ENCODE measurements at places on chromosomes 6 and 20.
A peak's percentile ranks its signal among the peaks of the same experiment; 100 is the strongest.

- DNase-seq: no peak
These were observed 68.9 kb downstream of the TBC1D7 start for GRCh38 chr6:13259393-13259792.

- DNase-seq: no peak
These were observed 59.1 kb downstream of the FOXA2 start for GRCh38 chr20:22525069-22525820.

GRCh38 chr6:28940294-28940857 lies 16.6 kb upstream of the TRIM27 start:
- DNase-seq: no peak

- DNase-seq: no peak
These were observed 107.4 kb downstream of the SCML4 start for GRCh38 chr6:107716688-107717089.

GRCh38 chr6:140844167-140844566 lies 1288.6 kb upstream of the GJE1 start:
- no peak for DNase-seq

GRCh38 chr20:57231161-57231560 lies 35.3 kb downstream of the BMP7 start:
- no peak for DNase-seq

DNA sequence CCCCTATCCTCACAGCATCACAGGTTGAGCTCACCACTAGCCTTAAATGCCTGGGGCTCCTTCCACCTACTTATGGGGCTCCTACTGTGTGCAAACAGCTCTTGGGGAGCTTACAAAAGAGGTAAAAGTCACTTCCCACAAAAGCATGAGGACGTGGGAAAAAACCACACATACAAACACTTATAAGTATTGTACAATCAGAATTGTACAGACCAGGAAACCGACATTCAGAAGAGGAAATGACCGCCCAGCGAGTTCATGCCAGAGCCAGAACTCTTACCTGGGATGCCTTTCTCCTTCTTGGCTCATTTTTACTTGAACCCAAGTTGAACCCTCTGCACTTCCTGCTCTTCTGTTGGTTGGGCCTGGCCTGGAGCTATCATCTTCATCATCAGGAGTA lies 6.3 kb upstream of the PPP1R16B start:
- DNase-seq: no peak

DNA sequence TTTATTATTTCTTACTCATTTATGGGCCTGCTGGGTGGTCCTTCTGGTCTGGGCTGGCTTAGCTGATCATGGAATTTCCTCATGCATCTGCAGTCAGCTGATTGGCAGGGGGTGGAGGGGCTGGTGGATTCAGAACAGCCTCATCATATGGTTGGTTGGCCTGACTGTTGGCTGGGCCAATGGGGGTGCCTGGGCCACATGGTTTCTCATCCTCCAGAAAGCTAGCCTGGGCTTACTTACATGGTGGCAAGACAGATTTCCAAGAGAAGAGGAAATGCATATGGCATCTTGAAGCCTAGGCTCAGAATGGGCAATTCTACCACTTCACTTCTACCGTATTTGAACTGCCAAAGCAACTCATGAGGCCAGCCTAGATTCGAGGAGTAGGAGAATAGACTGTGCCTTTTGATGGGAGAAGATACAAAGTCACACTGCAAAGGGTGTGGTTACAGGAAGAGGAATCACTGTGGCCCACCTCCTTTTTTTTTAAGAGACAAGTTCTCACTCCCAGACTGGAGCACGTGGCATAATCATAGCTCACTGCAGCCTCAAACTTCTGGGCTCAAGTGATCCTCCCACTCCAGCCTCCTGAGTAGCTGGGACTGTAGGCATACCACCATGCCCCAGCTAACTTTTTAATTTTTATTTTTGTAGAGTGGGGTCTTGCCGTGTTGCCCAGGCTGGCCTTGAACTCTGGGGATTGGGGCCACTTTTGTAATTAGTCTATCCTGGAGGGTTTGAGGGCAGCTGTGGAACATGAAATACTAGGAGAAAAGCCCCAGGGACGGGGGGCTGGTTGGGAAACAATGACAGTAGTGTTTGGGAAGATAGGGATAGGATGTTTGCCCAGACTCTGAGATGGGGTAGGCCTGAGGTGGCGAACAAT lies 47.6 kb upstream of the RNF24 start:
- no peak for DNase-seq

DNA sequence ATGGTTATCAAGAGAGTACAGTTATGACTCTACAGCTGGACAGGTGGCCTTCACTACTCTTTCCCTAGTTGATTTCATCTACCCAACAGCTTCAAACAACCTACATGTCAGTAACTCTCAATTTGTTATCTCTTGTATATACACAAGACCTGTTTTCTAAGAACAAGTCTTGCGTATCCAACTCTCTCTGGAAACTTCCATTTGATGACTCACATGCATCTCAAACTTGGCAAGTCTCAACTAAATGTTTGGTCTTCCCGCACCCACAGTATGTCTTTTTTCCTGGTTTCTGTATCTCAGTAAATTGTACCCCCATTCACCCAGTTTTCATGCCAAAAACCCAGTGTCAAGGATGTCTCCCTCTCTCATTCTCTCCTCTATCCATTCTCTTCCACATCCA lies 97.7 kb downstream of the BTBD9 start:
- DNase-seq: no peak

GRCh38 chr6:27145731-27146455 lies 101.6 kb upstream of the PRSS16 start:
- DNase-seq: peak; percentile 80

DNA sequence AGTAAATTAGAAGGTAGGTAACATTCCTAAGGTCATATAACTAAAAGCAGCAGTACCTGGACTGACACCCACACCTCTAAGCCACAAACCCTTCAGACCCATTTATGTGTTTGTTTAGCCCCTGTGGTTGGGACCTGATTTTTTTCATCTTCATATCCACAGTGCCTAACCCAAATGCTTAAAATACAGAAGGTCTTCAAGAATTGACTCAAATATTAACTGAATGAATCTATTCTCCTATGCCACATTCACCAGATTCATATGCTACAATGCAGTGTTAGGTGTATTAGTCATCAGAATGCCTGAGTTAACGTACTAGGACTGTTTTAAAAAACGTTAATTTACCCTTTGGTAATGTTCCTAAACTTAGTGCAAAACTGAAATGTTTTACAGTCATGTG lies 124.8 kb downstream of the AHI1 start:
- no peak for DNase-seq

- DNase-seq: no peak
These were observed 463 bp upstream of the HLA-DMB start for GRCh38 chr6:32941214-32941768.

DNA sequence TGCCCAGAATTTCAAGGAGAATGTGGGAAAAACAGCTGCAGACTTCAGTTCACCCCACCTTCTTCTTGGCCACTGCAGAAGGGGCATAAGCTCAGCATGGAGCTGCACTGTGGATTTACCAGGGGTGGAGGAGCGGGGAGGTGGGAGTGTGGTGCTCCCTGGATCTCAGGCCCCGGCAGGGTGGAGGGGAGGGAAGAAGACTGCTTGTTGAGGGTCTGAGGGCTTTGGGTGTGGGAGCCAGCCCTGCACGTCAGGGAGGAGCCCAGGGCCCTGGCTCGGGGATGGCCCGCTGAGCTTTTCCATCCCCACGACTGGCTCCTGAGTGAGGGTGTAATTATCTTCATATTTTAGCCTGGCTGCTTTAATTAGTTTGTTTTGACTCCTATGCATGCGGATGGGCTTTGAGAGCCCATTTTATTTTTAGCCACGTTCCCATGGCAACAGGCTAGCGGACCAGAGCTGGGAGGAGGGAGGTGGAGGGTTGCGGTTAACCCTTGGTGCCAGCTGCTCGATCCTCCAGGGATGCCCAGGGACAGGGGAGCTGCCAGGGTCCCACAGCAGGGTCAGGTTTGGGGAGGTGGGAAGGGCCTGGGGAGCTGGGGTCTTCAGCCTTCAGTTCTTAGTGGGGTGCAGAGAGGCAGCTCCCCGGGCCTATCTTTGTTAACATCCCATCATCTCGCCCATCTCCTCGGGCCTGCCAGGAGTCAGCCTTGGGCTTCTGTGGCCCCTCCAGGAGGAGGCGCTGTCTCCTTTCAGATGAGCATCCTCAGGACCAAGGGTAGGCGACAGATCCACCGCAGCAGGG lies 68.2 kb downstream of the RAB44 start:
- peak; percentile 81 for DNase-seq

DNA sequence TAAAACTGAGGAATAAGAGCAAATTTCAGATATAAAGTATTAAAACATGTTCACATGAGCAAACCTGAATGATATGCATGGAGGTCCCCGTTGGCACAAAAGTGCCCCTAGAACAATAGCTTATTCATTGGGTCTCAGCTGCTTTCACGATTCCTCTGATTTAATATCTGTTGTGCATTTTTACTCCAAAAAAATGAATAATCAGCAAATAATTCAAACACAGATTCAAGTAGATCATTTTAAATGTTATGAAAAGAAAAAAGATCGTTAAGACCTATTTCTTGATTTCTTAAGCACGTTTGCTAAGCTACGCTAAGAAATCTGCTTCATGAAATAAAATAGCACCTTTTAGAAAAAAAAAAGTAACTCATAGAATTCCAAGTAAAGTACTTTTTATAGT lies 21.7 kb downstream of the HUS1B start:
- no peak for DNase-seq

GRCh38 chr6:69861986-69862385 lies 4.4 kb upstream of the COL19A1 start:
- no peak for DNase-seq

DNA sequence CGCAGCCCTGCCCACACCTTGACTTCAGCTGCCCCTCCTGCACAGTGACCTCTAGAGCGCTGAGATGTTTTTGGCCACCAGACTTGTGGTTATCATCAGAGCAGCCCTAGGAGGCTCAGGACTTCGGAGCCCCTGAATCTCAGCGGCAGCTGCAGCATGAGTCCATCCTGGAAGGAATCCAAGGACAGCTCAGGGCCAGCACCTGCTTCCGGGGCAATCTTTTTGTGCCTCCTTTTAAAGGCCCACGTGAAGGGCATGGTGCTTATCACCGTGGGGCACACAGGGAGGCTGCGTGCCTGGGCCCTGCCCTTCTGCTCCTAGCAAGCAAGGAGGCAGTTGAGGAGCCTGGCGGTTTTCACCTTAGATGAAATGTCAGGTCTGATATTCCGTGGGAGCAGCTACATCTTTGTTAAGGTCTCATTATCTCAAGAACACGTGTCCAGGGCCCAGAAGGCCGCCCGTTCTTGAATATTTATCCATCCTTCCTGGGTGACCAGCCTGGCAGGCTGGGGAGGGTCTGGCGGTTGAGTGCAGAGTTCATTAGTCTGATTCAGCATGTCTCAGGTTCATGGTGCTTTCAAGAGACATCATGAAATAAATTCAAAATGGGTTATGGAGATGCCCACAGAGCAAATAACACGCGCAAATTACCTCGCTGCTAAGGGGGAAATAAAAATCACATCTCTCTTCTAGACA lies 392.4 kb downstream of the TAF4 start:
- DNase-seq: no peak

GRCh38 chr6:140319209-140319608 lies 944.8 kb upstream of the CITED2 start:
- DNase-seq: no peak

DNA sequence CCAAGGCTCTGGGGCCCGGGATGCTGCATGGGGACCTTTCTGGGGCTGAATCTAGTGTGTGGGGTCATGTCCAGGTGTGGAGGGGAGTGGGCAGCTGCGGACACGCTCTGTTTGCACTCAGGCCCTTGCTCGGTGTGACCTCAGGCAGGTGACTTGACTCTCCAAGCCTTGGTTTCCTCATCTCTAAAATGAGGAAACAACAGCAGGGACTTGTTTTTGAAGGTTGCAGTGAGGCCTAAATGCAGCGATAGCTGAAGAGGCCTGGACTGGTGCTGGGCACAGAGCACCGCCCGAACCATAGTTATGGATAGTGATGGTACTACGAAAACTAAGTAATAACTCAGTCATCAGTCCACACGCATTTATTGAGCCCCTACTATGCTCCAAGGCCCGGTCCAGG lies 91.8 kb downstream of the NOL4L start:
- no peak for DNase-seq

DNA sequence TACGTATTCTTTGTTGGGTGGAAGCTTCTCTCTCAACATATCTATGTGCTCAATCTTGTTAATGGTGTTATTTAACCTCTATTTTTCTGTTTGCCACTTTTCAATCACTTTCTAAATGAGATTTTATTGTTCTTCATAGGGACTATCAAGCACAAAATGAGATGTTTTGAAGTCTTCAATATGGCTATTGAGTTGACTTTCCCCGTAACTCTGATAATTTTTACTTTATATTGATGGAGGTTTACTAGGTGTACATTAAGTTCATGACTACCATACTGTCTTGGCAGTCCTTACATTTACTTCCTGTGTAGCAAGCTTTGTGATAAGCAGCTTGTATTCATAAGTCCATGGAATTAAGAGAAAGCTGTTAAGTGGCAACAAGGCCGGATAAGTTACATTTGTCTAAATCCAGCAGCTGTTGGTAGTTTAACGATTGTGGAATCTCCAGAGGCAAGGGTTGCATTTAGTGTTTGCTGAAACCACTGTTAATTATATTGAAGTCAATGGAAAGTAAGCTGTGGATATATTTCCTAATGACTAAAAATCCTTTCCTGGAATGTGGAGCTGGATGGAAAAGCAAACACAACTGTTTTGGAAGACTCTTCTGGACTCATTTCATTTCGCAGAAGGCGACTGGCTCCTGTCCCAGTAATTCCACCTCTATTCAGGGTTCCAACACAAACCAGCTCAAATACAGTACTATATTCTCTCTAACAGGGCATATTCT lies 57.3 kb upstream of the SMIM29 start:
- DNase-seq: no peak

- no peak for DNase-seq
These were observed 72.6 kb downstream of the CDKAL1 start for GRCh38 chr6:20606831-20607230.

- DNase-seq: no peak
These were observed 3.0 kb downstream of the SMPD2 start for GRCh38 chr6:109443425-109443950.

- DNase-seq: no peak
These were observed at the start of gene SNAP91 for GRCh38 chr6:83708970-83709747. SNAP91 (minus strand) TSS chr6:83709101; CDS start chr6:83707927, 1,174 bp downstream.

DNA sequence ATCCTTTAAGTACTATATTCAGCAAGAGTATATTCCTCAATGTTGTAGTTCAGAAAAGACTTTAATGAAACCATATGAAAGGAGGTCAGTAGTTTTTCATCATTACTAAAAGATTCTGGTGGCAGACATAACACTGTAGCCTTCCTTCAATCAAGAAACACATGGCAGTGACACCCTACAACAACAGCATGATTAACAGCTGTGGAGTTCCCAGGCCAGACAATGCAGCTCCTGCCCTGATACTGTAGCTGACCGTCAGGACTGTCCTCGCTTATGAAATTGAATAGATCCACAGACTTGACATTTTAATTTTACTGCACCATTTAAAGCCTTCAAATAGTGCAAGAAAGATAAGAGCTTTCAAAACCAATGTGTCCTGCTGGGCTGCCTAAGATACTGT lies 43.6 kb downstream of the USP45 start:
- DNase-seq: no peak

DNA sequence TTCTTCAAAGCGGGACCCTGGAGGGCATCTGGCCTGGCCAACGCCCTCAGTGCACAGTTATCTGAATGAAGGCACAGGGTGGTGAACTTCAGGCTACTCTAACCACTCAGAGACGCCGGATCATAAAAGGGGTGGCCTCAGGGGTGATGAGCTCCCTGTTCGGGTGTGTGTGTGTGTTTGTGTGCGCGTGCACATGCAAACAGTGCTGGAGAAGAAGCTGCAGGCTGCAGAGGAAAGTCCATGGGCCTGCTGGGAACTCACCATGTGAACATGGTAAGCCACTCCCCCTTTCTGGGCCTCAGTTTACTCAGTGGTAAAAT lies 42.0 kb downstream of the KIAA1755 start:
- no peak for DNase-seq

All from hematopoietic multipotent progenitor cell treated with erythropoietin and hydrocortisone succinate and interleukin-3 and kit ligand, for 15 days (in vitro differentiated cells).